ENCODE measurements at places on chromosomes 13 and 19.

DNA sequence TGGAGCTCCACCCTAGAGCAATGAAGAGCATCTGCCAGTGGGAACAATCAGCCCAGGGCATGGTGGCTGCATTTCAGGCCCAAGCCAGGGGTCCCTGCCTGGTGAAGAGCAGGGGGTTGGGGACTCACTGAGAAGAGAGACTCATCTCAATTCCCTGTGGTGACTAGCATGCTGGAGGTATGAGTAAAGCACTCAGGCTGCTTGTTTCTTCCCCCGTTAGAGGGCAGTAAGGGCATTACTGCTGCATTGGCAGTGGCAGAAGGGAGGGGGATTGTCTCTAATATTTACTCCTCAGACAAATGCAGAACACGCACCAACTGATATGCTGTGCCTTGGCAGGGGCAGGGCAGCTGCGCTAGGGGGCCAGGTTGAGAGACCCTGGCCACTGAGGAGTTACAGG is 329.1 kb downstream of the SLITRK5 start:
- DNase-seq = no peak

GRCh38 chr13:58151452-58151851 is 519.9 kb downstream of the PCDH17 start:
- DNase-seq = no peak

- no peak for DNase-seq
Measured at GRCh38 chr13:70616847-70617246, 508.6 kb upstream of the KLHL1 start.

GRCh38 chr13:110380359-110381028 is 73.4 kb downstream of the COL4A2 start:
- DNase-seq = no peak

DNA sequence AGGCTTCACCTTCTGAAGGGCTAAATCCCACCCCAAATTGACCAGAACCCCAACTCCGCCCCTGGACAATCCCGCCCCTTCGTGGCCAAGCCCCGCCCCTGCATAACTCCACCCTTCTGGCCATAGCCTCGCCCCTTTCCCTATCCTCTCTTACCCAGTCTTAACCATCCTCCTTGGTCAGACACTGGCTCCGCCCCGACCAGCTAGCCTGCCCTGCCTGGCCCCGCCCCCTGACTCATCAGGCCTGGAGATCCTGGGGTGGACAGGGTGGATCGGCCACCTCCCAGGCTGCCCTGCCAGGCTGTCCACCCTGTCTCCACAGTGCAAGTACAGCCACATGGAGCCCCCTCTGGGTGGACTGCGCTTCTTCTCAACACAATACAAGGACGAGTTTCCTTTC is 8.0 kb upstream of the ZNF358 start:
- peak; percentile 78 for DNase-seq

DNA sequence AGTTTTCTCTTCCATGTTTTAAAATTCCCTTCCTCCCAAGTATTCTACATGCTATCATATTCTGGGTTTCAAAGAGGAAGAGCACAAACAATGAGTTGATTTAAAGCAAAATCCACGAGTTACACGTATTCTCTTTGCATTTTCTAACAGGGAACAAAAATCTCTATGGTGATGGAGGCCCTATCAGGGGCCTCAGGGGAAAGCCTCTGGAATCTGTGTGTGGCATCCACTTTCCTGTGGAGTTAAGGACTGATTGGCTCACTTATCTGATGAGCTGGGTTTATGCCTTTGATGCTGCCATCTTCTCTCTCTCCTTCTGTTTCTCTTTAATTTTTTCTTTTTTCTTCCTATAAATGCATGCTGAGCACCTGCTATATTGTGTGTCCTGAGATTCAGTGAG is 14.8 kb downstream of the OLFM4 start:
- DNase-seq = no peak

- DNase-seq = peak; percentile 86
Measured at GRCh38 chr19:37594304-37594981, at the start of the genes ZNF540 and ZNF571. Gene ZNF540, plus strand, starts transcription at chr19:37594876. Its CDS starts 3,572 bp downstream, at chr19:37598448. Gene ZNF571, minus strand, starts transcription at chr19:37594792. Its CDS starts 8,116 bp downstream, at chr19:37586676.

GRCh38 chr13:41312176-41312500 is 1.1 kb downstream of the NAA16 start:
- DNase-seq = no peak

DNA sequence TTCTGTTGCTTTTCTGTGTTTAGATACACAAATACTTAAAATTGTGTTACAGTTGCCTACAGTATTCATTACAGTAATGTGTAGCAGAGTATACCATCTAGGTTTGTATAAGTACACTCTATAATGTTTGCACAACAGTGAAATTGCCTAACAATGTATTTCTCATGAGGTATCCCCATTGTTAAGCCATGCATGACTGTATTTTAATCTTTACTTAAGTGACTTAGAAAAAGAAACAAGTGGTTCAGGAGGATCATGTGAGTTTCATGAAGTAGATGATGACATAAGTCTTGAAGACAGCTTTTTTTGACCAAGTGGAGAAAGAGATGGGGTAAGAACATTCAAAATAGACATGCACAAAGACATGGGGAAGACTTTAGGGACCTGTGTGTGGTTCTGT is 8.4 kb upstream of the KCTD4 start:
- peak; percentile 21 for DNase-seq

DNA sequence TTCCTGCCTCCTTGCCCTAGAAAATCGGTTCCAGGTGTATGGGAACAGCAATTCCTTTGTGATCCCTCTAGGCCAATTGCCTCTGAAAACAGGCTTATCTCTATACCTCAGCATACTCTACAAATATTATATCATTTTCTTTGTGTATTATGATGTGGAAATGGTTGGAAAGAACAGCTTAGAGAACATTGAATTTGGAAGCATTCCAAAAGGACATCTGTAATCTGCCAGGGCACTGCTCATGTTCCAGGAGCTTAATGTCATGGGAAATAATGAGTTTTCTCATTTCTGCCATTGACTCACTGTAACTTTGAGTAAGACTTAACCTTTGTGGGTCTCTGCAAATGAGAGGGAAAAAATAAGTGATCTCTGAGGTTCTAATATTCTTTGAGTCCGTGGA is 147.3 kb downstream of the UFM1 start:
- DNase-seq = no peak

DNA sequence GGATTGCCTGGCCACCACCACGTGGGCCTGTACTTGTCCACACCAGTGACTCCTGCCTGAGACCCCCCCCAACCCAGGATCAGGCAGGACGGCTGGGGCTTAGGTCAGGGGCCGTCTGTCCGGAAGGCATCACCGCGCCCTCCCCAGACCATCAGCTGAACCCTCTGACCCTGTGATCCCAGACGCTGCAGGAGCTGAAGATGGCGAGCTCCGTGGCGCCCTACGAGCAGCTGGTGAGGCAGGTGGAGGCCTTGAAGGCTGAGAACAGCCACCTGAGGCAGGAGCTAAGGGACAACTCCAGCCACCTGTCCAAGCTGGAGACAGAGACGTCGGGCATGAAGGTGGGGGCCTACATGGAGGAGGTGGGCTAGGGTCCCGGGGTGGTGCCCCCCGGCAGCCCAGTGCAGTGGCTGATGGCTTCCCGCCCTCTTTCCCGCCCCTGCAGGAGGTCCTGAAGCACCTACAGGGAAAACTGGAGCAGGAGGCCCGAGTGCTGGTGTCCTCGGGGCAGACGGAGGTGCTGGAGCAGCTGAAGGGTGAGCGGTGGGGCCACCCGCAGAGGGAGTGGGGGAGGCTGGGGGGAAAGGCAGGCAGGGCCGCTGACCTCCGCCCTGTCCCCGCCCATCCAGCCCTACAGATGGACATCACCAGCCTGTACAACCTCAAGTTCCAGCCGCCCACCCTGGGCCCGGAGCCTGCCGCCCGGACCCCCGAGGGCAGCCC is 3.0 kb downstream of the APC2 start:
- no peak for DNase-seq

DNA sequence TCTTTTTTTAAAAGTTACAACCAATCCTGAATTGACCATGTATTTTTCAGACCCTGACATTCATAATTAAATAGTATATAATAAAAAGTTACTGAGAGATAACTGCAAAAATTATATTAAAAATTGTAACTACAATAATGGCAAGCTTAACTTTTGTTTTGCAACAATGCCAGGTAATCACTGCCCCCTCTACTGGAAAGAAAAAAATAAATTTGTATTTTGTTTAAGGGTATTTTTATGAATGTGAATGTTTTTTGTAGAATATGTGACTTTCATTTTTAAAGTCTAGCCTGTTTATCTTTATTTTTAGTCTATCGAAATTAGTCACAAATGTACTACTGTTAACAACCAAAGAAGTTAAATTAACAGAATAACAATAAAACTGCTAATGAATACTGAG is 21.7 kb downstream of the MRPS31 start:
- DNase-seq = no peak

GRCh38 chr13:35839806-35840205 is 291.4 kb downstream of the DCLK1 start:
- no peak for DNase-seq

DNA sequence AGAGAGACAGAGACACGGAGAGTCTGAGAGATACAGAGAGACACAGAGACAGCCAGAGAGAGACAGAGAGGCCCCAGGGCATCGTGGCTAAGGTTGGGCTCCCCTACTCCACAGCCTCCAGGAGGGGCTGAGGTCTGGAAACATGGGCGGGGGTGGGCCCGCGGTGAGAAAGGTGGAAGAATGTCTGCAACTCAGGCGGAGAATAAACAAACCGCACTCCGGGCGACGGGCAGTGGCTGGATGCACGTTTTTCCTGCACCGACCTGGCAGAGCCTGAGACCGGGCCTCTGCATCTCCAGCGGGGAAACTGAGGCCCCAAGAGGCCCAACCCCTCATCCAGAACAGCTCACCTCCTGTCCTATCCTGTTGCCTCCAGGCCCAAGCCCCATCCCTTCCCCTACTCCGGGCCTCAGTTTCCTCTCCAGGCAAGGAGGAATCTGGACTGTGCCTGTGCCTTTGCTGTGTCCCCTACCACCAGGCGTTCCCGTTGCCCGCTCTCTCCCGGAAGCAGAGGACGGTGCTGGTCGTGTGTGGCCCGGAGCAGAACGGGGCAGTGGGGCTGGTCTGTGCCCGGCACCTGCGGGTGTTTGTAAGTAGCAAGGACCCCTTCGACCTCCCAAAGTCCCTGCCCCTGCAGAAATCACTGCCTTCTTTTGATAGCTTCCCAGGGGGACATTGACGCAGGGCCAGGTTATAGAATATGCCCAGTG is 3.4 kb upstream of the CILP2 start:
- no peak for DNase-seq

DNA sequence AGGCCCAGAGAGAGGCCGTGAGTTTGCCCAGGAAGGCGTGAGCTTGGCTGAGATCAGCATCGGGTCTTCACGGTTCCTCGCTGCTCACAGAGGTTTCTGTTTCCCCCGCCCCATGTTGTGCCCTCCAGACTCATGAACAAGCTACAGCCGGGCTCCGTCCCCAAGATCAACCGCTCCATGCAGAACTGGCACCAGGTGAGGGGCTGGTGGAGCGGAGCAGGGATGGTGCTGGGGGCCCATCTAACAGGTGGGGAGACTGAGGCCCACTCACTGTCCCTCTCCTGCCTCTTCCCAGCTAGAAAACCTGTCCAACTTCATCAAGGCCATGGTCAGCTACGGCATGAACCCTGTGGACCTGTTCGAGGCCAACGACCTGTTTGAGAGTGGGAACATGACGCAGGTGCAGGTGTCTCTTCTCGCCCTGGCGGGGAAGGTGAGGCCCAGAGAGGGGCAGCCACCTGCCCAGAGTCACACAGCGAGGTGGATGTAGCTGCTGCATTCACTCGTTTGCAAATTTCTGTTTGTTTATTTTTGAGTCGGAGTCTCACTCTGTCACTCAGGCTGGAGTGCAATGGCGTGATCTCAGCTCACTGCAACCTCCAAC is 6.0 kb downstream of the CNN2 start:
- no peak for DNase-seq

DNA sequence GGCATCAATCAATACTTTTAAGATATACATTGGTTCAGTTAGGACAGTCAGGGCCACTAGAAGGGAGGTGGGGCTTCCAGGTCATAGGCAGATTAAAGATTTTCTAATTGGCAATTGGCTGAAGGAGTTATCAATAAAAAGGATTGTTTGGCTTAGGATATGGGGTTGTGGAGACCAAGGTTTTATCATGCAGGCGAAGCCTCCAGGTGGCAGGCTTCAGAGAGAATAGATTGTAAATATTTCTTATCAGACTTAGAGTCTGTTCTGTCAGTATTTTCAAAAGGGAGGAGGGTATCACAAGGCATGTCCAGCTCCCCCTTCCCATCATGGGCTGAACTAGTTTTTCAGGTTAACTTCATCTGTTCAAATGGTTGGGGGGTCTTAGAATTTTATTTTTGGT is 77.4 kb upstream of the FARP1 start:
- no peak for DNase-seq

- DNase-seq = no peak
Measured at GRCh38 chr13:83992566-83993358, 110.5 kb upstream of the SLITRK1 start.

DNA sequence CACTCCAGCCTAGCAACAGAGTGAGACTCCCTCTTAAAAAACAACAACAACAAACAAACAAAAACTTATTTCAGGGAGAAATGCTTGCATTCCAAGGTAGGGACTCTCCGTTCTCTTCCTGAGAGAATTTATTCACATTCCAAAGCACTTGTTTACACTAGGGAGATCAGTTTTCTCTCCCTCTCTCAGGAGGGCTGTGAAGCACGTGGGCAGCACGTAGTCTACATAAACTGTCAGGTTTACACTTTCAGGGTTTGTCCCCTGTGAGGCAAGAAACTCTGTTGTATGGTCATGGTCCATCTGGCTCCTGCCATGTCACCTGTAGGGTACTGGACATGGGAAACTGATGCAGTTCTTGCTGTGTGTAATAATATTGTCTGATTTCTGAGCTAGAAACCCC is 31.6 kb downstream of the WDR87 start:
- no peak for DNase-seq

DNA sequence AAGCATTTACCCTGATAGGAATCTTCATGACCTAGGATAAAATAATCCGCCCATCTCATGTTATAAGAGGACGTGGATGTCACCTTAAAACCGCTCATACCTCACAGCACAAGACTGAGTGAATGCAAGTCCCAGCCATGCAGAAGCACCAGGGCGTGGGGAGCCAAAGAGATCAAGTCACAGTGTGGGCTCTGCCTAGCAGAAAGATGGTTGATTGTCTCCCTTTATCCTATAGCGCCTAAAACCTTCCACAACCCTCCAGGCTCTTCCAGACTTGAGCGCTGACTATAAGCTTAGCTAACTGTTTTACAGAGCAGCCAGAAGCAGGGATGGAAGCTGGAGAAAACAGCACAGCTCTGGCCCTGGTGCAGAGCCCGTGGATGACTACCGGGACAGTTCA is 6.8 kb upstream of the ANKRD10 start:
- no peak for DNase-seq

GRCh38 chr13:48029859-48030258 is 7.7 kb upstream of the NUDT15 start:
- no peak for DNase-seq

- no peak for DNase-seq
Measured at GRCh38 chr19:4083677-4084546, 17.2 kb upstream of the ZBTB7A start.

Measured in DMS153 (cell line).